A549 treated with ZK216348 at 1 μM for 4 hours (cell line): ENCODE measurements at places on chromosomes 11 and 22. TPM values are rescaled to one million over a fixed set of nuclear protein-coding genes. Genes with fewer than 3 reads are reported as not detected.

Gene TSG101
- total RNA-seq = 90.6 to 126 TPM (median 110 TPM) in 5 replicates

Gene DBX1
- not detected in 5 replicates for total RNA-seq

Gene ROBO3
- total RNA-seq = 2.7 to 3.7 TPM (median 2.8 TPM) in 5 replicates

Gene CCDC116
- not detected in 5 replicates for total RNA-seq

Gene SCGB1C1
- not detected in 5 replicates for total RNA-seq

Gene NLRP6
- not detected in 5 replicates for total RNA-seq

Gene UCP3
- total RNA-seq = 0.97 to 2.8 TPM (median 1.3 TPM) in 5 replicates

Gene PLAAT5
- total RNA-seq = not detected in 5 replicates

Gene KCNK4
- 0.12 to 0.21 TPM (median 0.20 TPM) in 3 of 5 replicates, not detected in the others for total RNA-seq

Gene PPP1R14B
- 246 to 415 TPM (median 401 TPM) in 5 replicates for total RNA-seq

Gene H19
- 6.6 to 16.7 TPM (median 12.0 TPM) in 5 replicates for total RNA-seq

Gene OR4C3
- total RNA-seq = not detected in 5 replicates

Gene IFT27
- total RNA-seq = 15.1 to 24.2 TPM (median 23.6 TPM) in 5 replicates

Gene DRD2
- 0.06 TPM in 1 of 5 replicates, not detected in the others for total RNA-seq

Gene GANAB
- 200 to 293 TPM (median 267 TPM) in 5 replicates for total RNA-seq

Gene TRPM5
- not detected in 5 replicates for total RNA-seq

Gene ACRV1
- total RNA-seq = not detected in 5 replicates

Gene ABCC8
- total RNA-seq = 1.4 to 3.4 TPM (median 2.8 TPM) in 5 replicates

Gene CCDC73
- total RNA-seq = 0.04 TPM in 1 of 5 replicates, not detected in the others

Gene CCS
- 22.1 to 34.1 TPM (median 30.4 TPM) in 5 replicates for total RNA-seq

Gene TREH
- not detected in 5 replicates for total RNA-seq

Gene MS4A4A
- total RNA-seq = not detected in 5 replicates

Gene ANGPTL5
- total RNA-seq = 0.13 TPM in 1 of 5 replicates, not detected in the others

Gene ALDH3B1
- total RNA-seq = 91.9 to 140 TPM (median 128 TPM) in 5 replicates

Gene HBB
- total RNA-seq = not detected in 5 replicates

Gene C11orf42
- total RNA-seq = not detected in 5 replicates

Gene NCR3LG1
- total RNA-seq = 1.9 to 2.8 TPM (median 2.6 TPM) in 5 replicates

Gene TMEM45B
- 0.07 to 0.41 TPM (median 0.38 TPM) in 3 of 5 replicates, not detected in the others for total RNA-seq

Gene MRGPRX4
- not detected in 5 replicates for total RNA-seq

Gene OR8G5
- not detected in 5 replicates for total RNA-seq

Gene CSTPP1
- 27.5 to 33.1 TPM (median 29.7 TPM) in 5 replicates for total RNA-seq

Gene RASD2
- 0.70 to 1.3 TPM (median 1.1 TPM) in 5 replicates for total RNA-seq

Gene OR5P2
- not detected in 5 replicates for total RNA-seq

Gene MSANTD2
- total RNA-seq = 5.2 to 5.7 TPM (median 5.3 TPM) in 5 replicates

Gene HIC2
- 1.9 to 3.2 TPM (median 2.9 TPM) in 5 replicates for total RNA-seq

Gene OR4A15
- total RNA-seq = not detected in 5 replicates

Gene LRRN4CL
- total RNA-seq = 0.09 to 0.25 TPM (median 0.14 TPM) in 3 of 5 replicates, not detected in the others

Gene OR8J3
- total RNA-seq = not detected in 5 replicates

Gene MUC2
- total RNA-seq = 0.26 to 0.59 TPM (median 0.36 TPM) in 5 replicates

Gene MS4A15
- not detected in 5 replicates for total RNA-seq

Gene TMEM121B
- total RNA-seq = 0.05 to 0.21 TPM (median 0.12 TPM) in 5 replicates

Gene C22orf42
- total RNA-seq = not detected in 5 replicates

Gene NOX4
- not detected in 5 replicates for total RNA-seq

Gene CWF19L2
- total RNA-seq = 3.5 to 4.6 TPM (median 4.0 TPM) in 5 replicates

Gene TNNT3
- 0.27 TPM in 1 of 5 replicates, not detected in the others for total RNA-seq

Gene CTTN
- total RNA-seq = 198 to 227 TPM (median 221 TPM) in 5 replicates

Gene ZNRF3
- total RNA-seq = 4.2 to 8.0 TPM (median 7.1 TPM) in 5 replicates

Gene LMNTD2
- total RNA-seq = 1.5 to 4.4 TPM (median 2.8 TPM) in 5 replicates

Gene TBX1
- 1.5 to 6.0 TPM (median 4.3 TPM) in 5 replicates for total RNA-seq

Gene DDTL
- total RNA-seq = 1.5 to 2.4 TPM (median 1.7 TPM) in 5 replicates

Gene SYT9
- total RNA-seq = 0.08 to 0.31 TPM (median 0.21 TPM) in 5 replicates

Gene C22orf15
- not detected in 5 replicates for total RNA-seq

Gene APOL1
- total RNA-seq = 12.6 to 15.9 TPM (median 13.4 TPM) in 5 replicates

Gene PACS1
- 54.8 to 98.9 TPM (median 79.2 TPM) in 5 replicates for total RNA-seq

Gene OSM
- total RNA-seq = not detected in 5 replicates

Gene TMEM135
- total RNA-seq = 9.7 to 13.3 TPM (median 10.5 TPM) in 5 replicates

Gene NXPE4
- total RNA-seq = not detected in 5 replicates

Gene CYTH4
- 0.34 to 2.1 TPM (median 0.76 TPM) in 5 replicates for total RNA-seq

Gene BIK
- 0.81 to 2.1 TPM (median 1.2 TPM) in 5 replicates for total RNA-seq
